Activated CD4-positive, alpha-beta T cell treated with anti-CD3 and anti-CD28 coated beads, Interleukin-2, amount 10 ng/mL, durations not matched to agents 24 days and 14 days (primary cell): ENCODE measurements at places on chromosomes 2 and 18. TPM values are rescaled to one million over a fixed set of nuclear protein-coding genes. Genes with fewer than 3 reads are reported as not detected.
A peak's percentile ranks its signal among the peaks of the same experiment; 100 is the strongest.

DNA sequence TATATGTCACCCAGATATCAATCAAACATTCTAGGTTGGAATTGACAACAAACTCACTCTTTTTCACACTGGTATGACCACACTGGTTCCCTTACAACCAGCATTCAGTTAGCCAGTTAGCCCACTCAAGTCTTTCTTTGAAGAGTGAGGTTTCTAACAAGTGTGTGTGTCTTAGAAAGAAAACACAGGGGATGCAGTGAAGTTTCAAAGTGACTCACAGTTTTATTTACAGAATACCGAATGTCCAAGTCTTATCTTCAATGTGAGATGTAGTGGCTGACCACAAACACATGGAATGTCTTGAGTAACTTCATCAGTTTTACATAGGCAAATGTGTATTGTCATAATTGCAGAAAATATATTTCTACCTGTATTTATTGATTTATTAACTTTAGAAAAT is 274.7 kb upstream of the HNMT start:
- no peaks in the 10 kb centered on the region for H3K4me1 ChIP-seq
- no peaks in the 10 kb centered on the region for H3K27me3 ChIP-seq
- no peak for DNase-seq

DNA sequence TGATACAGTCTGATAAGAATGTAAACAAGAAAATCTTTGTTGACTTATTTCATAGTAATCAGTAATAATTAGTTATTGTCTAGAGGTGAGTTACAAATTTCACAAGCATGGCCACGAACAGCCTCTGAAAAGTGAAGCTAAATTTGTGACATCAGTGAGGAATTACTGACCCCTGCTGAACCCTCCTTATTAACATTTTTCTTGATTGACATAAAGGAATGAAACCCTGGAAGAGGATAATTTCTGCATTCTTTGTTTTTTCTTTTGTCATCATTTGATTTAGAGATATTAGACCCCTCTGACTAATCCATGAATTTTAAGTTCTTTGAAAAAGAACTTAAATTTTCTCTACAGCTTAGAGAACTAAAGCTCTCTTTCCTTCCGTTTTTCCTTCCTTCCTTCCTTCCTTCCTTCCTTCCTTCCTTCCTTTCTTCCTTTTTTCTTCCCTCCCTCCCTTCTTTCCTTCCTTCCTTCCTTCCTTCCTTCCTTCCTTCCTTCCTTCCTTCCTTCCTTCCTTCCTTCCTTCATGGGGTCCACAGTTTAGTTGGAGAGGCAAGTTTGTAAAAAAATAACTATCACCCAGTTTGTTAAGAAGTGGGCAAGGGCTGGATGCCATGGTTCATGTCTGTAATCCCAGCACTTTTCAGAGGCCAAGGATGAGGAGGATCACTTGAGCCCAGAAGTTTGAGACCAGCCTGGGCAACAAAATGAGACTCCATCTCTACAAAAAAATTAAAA is 387.0 kb downstream of the MTX2 start:
- peaks cover 10% of the 10 kb centered on the region for H3K4me1 ChIP-seq
- no peak for DNase-seq

DNA sequence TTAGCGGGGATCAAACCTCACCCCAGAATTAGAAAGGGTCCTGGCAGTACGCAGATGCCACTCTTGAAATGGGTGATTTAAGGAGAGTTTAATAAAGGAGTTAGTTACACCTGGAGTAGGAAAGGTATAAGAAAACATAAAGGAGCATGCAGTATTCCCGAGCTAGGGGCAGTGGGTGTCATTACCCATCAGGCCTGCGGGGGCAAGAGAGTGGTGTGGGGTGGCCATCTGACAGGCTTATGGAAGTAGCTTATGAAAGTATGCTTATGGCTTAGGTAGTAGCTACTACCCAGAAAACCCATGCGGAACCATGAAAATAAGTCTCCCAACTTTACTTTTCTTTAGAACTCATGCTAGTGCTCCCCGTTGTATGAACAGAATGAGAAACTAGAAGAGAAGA is 568.9 kb upstream of the ACVR2A start:
- H3K4me3 ChIP-seq, result no peak overlapping the region
- no peak for DNase-seq
- no peak overlapping the region for H3K27ac ChIP-seq
- H3K27me3 ChIP-seq, result peaks cover 2% of the 10 kb centered on the region
- H3K36me3 ChIP-seq, result peaks cover 2% of the 10 kb centered on the region

DNA sequence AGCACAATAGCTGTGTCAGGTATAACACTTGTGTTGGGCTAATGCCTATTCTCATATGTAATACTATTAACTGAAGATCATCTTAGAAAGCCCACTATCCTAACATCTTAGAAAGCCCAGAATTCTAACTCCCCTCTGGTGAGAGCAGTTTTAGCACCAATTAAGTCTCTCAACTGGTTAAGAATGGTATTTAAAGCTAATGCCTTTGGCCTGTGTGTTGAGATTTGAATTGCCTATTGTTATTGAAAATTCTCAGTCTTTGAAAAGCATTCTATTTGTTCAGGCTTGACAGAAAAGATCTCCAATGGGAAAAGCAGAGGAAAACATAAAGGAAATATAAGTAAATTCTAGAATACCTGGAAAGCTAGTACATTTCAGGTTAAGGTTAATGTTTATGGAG is 352.5 kb downstream of the ARHGAP15 start:
- DNase-seq, result no peak
- peaks cover 9% of the 10 kb centered on the region for H3K4me1 ChIP-seq
- no peak overlapping the region for H3K27ac ChIP-seq
- H3K4me3 ChIP-seq, result no peak overlapping the region
- peaks cover 2% of the 10 kb centered on the region for H3K36me3 ChIP-seq

DNA sequence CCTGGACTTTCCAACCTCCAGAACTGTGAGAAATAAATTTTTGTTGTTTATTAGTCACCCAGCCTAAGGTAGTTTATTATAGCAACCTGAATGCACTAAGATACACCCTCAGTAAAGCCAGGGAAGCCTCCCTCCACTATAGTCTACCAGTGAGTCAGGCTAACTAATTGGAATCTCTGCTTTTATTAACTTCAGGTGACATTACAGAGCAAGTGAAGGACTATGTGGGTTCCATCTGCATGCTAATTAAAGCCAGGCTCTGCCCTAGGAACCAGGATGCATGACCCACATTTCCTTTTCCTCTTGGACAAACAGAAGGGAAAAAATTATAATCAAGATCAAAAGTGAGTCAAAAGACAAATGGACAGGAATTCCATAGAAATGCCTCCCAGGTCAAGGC is 56.1 kb downstream of the ZC3H8 start:
- H3K4me3 ChIP-seq, result no peak overlapping the region
- no peaks in the 10 kb centered on the region for H3K27me3 ChIP-seq
- H3K4me1 ChIP-seq, result peaks cover 35% of the 10 kb centered on the region
- no peak overlapping the region for H3K27ac ChIP-seq
- peaks cover 46% of the 10 kb centered on the region for H3K36me3 ChIP-seq

DNA sequence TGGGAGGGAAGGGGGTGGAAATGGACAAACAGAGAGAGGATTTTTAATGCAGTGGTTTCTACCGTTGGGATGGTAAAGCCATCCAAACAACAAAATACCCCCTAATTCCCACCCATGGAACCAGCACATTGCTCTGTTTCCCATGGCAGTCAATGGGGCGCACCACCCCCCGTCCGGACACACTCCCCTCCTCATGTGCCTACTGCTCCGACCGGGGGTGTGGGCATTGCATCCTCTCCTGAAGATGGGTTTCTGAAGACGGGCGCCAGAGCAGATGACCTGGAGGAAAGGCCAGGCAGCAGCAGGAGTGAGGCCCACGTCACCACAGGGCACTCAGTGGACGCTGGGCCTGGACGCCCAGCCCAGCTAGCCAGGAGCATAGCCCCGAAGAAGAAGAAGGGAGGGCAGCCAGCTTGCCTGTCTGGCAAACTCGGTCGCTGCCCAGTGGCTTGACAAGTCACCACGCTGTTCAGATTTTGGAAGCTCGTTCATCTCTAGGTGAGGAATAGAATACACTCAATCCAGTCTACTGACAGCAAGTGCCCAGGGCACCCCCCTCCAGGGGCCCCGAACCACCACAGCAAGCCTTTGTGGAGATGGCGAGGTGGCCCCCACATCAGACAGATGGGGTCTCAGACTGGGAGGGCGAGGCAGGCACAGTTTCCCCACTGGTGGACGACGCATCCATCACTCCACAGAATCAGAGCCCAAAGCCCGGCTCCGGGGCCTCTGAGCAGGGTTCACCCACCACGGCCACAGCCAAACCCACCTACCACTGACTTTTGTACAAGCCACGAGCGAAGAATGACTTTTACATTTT is 296.2 kb upstream of the SALL3 start:
- no peaks in the 10 kb centered on the region for H3K36me3 ChIP-seq
- no peak overlapping the region for H3K4me3 ChIP-seq
- no peaks in the 10 kb centered on the region for H3K4me1 ChIP-seq

DNA sequence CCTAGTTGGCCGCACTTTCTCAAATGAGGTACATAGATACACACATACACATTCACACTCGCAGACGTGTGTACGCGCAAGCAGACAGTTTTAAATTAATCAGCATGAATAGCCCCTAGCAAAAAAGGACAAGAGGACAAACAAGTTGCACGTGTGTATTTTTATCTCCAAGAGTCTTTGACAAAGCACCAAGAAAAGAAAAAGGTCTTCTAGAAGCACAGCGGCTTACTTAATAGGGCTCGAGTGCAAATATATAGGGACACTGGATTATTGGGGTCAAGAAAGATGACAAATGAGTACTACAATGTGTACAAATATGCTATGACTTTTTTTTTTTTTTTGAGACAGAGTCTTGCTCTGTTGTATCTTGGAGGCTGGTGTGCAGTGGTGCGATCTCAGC is 1.7 kb upstream of the BCL2 start:
- H3K27me3 ChIP-seq, result no peaks in the 10 kb centered on the region
- peak overlapping the region; percentile 97 for H3K27ac ChIP-seq
- no peak for DNase-seq
- H3K36me3 ChIP-seq, result peaks cover 27% of the 10 kb centered on the region
- peaks cover 24% of the 10 kb centered on the region for H3K4me1 ChIP-seq

- H3K27me3 ChIP-seq, result no peaks in the 10 kb centered on the region
- peaks cover 23% of the 10 kb centered on the region for H3K4me1 ChIP-seq
Measured at GRCh38 chr2:64819774-64820688, 166.3 kb upstream of the SERTAD2 start.

DNA sequence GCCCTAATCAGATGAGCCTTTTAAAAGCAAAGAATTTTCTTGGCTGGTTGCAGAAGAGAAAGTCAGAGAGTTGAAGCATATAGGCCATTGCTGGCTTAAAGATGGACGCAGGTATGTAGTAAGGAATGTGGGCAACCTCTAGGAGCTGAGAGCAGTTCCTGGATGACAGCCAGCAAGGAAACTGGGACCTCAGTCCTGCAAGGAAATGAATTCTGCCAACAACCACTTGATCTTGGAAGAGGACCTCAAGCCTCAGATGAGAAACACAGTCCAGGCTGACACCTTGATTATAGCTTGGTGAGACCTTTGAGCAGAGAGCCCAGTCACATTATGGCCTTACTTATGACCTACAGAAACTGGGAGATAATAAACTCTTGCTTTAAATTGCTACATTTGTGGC is 15.7 kb downstream of the PHOSPHO2 start:
- peaks cover 3% of the 10 kb centered on the region for H3K4me1 ChIP-seq
- H3K27me3 ChIP-seq, result no peaks in the 10 kb centered on the region
- DNase-seq, result no peak
- no peak overlapping the region for H3K4me3 ChIP-seq
- H3K27ac ChIP-seq, result no peak overlapping the region

DNA sequence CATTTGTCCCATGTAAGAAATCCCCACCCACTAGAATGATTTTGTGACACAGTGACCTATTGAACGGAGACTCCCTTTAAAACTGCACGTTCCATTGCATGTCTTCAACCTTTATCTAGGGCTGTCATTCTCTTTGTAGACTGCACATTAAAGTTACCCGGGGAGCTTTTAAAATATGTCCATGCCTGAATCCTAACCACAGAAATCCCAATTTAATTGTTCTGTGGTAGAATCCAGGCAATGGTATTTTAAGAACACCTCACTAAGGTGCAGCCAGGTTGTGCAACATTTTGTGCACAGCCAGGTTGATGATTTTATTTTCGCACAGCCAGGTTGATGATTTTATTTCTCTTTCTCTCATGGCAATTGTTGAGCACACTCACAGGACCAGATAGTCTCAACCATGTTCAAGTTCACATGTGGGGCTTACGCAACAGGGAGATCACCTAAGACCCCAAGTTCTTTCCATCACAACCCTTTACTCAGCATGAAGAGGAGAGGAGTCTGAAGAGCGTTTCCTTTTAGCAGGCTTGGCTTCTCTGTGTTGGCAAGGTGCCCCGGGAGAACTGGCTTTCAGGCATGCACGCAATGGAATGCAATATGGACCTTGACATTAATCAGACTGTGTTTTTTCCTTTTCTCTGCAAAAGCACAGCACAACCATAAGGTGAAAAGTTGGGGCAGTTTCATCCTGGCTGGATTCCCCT is 467.3 kb upstream of the ETAA1 start:
- H3K4me1 ChIP-seq, result no peaks in the 10 kb centered on the region
- no peak overlapping the region for H3K4me3 ChIP-seq
- no peaks in the 10 kb centered on the region for H3K36me3 ChIP-seq
- DNase-seq, result no peak
- H3K27me3 ChIP-seq, result no peaks in the 10 kb centered on the region

- H3K4me3 ChIP-seq, result no peak overlapping the region
- peaks cover 8% of the 10 kb centered on the region for H3K4me1 ChIP-seq
- H3K36me3 ChIP-seq, result peaks cover 4% of the 10 kb centered on the region
- no peak overlapping the region for H3K27ac ChIP-seq
Measured at GRCh38 chr18:48902023-48902855, 48.5 kb downstream of the SMAD7 start.

GRCh38 chr2:97935719-97936161 is 60.0 kb downstream of the TMEM131 start:
- no peaks in the 10 kb centered on the region for H3K27me3 ChIP-seq
- peaks cover 27% of the 10 kb centered on the region for H3K4me1 ChIP-seq
- no peak overlapping the region for H3K27ac ChIP-seq

DNA sequence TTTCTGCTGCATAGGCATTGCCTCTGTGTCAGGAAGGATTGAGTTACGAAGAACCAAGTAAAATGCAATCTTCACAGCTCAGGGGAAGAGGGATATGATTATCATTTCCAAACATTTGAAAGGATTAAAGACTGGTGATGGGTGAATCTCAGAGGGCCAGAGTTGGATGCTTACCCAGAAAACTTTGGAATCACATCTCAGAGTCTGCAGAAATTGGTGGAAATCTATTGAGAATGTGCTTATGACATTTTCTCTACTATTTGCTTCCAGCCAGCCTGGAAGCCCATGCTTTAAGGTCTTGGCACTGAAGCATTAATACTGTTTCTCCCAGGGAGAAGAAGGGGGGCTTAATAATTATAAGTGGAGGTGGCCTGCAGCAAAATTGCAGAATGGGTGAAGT is 1301.4 kb upstream of the PIK3C3 start:
- no peaks in the 10 kb centered on the region for H3K27me3 ChIP-seq
- no peak overlapping the region for H3K4me3 ChIP-seq
- H3K27ac ChIP-seq, result no peak overlapping the region
- no peaks in the 10 kb centered on the region for H3K4me1 ChIP-seq

- H3K27ac ChIP-seq, result no peak overlapping the region
- DNase-seq, result no peak
- no peaks in the 10 kb centered on the region for H3K36me3 ChIP-seq
Measured at GRCh38 chr2:45272549-45273265, 263.5 kb upstream of the SIX2 start.

The KRTCAP3 gene
- 4.6 and 5.2 TPM in 2 replicates for total RNA-seq

The FLACC1 gene
- total RNA-seq, result 1.1 and 1.4 TPM in 2 replicates

The CMPK2 gene
- total RNA-seq, result 6.4 and 6.9 TPM in 2 replicates

The GREB1 gene
- total RNA-seq, result 0.05 and 0.24 TPM in 2 replicates

The SLC9A4 gene
- total RNA-seq, result 0.07 and 0.12 TPM in 2 replicates
